Stimulated activated CD4-positive, alpha-beta T cell treated with anti-CD3 and anti-CD28 coated beads, Interleukin-4, amount 100 ng/mL, for 1 hour (primary cell): ENCODE measurements at places on chromosomes 7 and 10.

DNA sequence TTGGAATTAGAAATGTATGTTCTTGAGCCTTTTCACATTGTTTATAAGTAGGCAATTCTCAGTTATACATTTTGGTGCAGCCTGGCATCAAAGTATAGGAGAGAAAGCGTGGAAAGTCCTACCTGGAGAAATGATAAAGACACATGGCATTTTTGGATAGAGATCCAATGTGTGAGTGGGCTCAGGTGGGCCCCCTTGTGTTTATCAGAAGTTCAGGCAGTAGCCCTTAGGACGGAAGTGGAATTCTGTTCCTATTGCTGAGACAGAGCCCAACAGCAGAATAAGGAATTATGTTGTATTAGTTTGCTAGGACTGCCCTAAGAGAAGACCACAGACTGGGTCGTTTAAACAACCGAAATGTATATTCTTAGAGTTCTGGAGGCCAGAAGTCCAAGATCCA is 85.2 kb upstream of the AMPH start:
- DNase-seq: no peak

- no peak for DNase-seq
Measured at GRCh38 chr10:128326851-128327250, 200.6 kb upstream of the MKI67 start.

GRCh38 chr10:13698217-13698616 is 111.5 kb downstream of the PRPF18 start:
- DNase-seq: no peak

- DNase-seq: no peak
Measured at GRCh38 chr7:42914421-42915045, 2.7 kb upstream of the C7orf25 start.

DNA sequence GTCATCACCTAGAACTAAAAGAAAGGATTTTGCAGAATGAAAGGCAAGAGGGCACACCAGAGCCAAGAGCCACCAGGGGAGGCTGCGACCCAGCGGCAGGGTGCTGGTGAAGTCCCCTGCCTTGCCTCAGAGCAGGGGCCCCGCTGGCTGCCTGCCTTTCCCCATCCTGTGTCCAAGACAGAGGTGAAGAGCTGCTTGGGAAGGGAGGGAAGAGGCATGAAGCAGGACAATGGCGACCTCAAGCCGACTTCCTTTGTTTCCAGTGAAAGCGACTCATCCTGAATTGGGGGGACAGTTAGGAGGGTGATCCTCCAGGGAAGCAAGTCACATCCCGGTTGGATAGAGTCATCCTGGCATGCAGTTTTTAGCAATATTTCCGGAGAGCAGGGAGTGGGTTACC is 255.5 kb upstream of the YAE1 start:
- no peak for DNase-seq

DNA sequence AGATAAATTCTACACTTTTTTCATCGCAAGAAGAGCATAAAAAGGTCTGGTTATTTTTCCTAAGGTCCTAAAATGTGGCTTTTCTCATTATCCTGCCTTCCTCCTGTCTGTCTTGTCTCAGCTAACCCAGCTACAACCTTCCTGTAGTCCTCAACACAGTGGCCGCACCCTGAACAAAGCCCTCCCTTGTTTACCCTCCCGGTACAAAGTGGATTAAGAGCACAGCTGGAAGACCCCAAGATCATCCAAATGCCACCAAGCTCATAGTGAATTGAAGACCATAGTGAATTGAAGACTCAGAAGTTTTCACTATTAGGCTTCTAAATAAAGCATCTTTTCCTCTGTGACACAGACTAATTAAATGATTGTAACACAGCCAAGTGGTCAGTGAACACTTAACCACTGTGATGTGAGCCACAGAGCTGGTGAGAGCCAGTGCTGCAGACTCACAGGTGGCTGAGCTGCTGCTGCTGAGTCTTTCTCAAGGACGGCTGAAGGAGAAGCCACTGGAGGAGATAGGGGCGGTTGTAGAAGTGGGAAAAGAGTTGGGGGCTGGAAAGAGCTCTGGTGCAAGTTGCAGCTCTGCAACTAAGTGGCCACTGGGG is 123.6 kb downstream of the ATXN7L1 start:
- DNase-seq: no peak

DNA sequence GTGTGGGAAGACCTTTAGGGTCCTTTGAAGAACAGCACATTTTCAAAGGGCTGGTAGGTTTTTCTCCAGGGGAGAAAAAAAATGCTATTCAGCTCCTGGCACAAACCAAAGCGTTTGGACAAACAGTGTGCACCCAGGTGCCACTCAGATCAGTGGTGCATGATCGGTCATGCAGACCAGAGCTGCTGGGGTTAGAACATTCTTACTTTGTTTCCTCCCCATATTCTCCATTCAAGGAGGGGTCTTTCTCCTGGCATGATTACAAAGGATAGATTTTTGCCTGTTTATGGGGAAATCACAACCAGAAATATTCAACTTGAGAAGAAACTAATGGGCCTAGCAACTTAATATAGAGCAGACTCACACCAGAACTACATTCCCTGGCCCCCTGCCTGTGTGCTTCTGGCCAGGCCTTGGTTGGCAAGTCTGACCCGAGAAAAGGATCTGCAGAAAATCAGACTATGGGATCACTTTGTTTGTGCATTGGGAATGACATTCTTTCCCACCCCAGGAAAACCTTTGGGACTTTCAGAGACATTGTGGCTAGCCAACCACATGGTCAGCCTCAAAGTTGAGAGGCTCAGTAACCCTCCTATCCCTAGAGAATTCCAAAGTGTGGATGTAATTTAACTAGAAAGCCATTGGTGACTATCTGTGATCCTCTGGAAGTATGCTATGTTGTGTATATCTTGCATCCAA is 82.3 kb upstream of the FGL2 start:
- no peak for DNase-seq

GRCh38 chr7:123030631-123031030 is 35.1 kb upstream of the TAS2R16 start:
- no peak for DNase-seq

- no peak for DNase-seq
Measured at GRCh38 chr10:108360187-108360586, 1195.7 kb upstream of the SORCS1 start.

GRCh38 chr10:80590585-80591125 is 53.0 kb downstream of the SH2D4B start:
- DNase-seq: no peak

DNA sequence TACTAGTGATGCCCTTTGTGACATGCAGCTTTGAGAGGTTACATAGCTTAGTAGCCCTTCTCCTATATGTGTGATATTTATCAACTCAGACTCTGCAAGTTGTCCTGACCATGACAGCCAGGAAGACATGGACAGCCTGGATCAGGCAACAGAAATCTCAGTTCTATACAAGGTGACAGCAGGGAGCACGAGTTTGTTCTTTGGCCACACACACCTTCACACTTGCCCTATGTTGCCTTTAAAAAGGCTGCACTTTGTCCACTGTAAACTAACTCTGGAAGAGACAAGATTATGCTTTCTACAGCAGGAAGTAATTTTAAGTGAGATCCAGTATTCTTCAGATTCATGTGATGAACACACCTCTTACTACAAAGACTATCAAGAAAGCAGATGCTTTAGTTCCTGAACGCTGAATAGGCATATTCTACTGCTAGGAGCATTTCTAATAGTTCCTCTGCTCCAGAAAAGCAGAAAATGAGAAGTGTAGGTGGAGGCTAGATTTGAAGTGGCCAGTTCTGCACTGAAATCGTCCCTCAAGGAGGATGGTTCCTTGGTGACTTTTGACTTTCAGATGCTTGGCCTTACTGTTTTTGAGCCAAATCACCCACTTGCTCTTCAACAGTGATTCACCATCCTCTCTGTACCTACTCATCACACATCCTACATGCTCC is 239.2 kb downstream of the COBL start:
- no peak for DNase-seq

DNA sequence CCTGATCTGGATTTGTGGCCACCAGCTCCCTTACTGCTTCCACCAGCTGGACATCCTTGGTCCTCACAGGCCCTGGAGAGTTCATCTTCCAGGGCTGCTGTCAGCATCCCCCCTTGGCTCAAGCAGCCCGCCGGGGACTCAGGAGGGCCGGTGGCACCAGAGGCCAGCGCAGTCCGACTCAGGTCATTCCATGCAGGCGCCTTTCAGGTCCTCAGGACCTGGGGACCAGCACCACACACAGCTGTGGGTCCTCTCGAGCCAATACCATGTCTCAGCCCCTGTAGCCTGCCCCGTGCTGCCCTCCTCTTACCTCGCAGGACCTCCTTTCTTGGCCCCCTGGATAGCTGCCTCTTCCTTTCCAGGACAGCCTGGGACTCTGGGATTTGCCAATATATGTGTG is 145.5 kb downstream of the BMS1 start:
- no peak for DNase-seq

GRCh38 chr10:30857803-30858202 is 173.9 kb downstream of the ZNF438 start:
- DNase-seq: no peak

GRCh38 chr10:6669269-6669859 is 89.3 kb upstream of the PRKCQ start:
- DNase-seq: no peak

GRCh38 chr7:55594414-55594813 is 22.1 kb upstream of the VOPP1 start:
- DNase-seq: no peak

DNA sequence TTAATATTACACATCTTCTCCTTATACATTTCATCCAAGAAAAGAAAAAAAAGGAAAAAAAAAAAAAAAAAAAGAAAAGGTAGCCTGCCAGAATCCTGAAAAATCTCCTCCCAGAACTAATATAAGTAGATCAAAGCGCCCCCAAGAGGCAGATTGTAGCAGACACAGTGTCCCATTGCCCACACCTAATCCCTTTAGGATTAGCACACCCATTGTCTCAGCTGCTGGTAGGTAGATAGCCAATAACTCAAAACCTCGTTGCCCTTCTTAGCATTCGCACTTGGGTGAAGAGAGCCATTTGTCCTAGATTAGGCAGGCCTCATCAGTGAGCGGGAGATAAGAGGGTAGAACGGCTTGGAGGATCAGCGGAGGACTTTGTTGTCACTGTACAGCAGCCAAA is 100.2 kb upstream of the SORCS1 start:
- no peak for DNase-seq

- no peak for DNase-seq
Measured at GRCh38 chr7:120064565-120064964, 208.4 kb upstream of the KCND2 start.

- no peak for DNase-seq
Measured at GRCh38 chr7:27895551-27895950, 155.6 kb downstream of the TAX1BP1 start.

DNA sequence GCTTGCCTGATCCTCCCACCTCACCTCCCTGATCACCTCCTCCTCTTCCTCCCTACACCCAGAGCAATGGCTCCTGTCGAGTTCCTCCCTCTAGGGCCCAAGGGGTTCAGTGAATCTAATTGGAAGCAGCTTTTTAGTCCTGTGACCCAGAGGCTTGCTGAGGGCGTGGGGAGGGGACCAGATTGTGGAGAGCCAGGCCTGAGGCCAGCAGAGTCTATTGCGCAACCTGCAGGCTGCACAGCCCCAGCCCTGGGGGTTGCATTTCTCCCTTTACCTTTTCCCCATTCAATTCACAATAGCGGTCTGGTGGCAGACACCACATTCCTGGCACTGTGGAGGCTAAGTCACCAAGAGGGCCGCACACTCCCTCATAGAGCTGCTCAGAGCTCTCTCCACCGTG is 32.5 kb downstream of the GHRHR start:
- DNase-seq: no peak

GRCh38 chr10:129501652-129502436 is 34.8 kb downstream of the MGMT start:
- DNase-seq: no peak

DNA sequence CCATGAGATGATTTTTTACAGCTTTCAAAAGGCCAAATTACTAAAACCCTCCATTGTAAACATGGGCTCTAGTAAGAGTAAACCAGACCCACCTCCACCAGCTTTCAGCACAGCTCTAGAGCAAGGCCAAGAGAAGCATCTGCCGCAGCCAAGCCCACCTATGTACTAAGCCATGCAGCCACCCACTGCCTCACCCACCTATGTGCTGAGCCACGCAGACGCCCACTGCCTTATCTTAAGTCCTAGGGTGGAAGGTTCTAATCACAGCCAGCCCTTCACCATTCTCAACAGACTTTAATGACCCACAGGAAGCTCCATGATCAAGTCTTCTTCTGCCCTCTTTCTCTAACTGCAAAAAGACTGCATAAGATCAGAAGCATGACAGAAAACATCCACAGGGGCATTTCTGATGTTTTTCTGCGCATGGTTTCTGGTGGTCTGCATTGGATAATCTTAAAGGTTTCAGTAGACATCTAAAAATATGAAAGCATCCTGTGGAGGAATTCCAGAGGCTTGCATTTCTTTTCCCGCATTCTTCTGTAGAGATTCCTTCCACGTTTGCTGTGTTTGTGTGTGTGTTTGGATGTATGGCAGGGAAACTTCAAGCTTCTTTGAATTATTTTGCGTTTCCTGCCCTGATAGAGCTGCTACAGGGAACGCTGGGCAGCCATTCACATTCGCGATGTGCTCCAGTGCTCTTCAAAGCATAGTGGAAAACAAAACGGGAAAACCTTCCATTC is 286.1 kb upstream of the KLF6 start:
- no peak for DNase-seq

- DNase-seq: no peak
Measured at GRCh38 chr10:5479481-5480161, 19.7 kb downstream of the CALML5 start.

- no peak for DNase-seq
Measured at GRCh38 chr10:110269374-110270318, 35.1 kb downstream of the SMNDC1 start.

GRCh38 chr7:68684246-68684839 is 913.9 kb upstream of the AUTS2 start:
- no peak for DNase-seq

DNA sequence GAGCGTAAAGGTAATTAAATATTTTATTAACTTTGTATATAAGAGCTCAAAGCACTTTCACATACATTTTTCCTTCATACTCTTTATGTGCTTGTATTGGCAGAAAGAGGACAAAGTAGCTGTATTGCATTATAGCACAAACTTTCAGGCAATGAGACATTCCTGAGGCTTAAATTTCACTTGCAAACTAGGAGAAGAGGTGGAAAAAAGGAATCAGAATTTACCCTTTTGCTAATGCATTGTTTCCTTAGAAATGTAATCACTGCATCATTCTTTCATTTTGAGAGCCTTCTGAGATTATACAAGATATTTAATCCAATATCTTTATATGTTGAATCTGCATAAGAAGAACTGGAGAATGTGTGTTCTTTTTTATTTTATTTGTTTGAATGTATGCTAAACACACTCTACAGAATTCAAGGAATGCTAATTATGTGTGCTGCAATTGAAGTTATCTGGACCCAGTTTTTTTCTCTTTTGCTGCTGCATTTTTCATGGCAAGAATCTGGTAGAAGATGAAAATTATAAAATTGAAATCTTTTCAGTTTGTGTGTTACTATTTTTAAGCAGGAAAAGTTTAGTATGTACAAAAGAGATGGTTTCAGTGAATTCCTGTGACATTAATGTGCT is 185.1 kb downstream of the NXPH1 start:
- no peak for DNase-seq

DNA sequence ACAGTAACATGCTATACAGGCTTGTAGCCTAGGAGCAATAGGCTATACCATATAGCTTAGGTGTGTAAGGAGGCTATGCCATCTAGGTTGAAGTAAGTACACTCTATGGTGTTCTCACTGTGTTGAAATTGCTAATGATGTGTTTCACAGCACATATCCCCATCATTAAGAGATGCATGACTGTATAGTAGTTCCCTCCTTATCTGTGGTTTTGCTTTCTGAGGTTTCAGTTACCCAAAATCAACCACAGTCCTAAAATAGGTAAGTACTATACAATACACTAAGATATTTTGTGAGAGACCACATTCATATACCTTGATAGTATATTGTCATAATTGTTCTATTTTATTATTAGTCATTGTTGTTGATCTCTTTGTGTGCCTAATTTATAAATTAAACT is 12.7 kb downstream of the FZD1 start:
- DNase-seq: no peak
